ENCODE measurements at places on chromosomes 1 and 21.

DNA sequence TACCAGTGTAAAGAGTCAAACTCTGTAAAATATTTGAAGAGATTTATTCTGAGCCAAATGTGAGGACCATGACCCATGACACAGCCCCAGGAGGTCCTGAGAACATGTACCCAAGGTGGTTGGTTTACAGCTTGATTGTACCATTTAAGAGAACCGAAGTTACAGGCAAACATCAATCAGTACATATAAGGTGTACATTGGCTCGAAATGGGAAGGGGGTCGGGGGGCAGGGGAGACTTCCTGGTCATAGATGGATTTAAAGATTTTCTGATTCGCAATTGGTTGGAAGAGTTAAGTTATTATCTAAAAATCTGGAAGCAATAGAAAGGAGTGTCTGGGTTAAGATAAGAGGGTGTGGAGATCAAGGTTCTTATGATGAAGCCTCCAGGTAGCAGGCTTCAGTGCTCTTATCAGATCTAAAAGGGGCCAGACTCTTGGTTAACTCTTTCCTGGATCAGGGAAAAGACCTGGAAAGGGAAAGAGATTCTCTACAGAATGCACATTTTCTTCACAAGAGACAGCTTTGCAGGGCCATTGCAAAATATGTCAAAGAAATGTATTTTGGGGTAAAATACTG is 47.5 kb upstream of the NTPCR start:
- no peak for DNase-seq

GRCh38 chr1:204711103-204711946 is 25.8 kb upstream of the LRRN2 start:
- DNase-seq, result no peak

DNA sequence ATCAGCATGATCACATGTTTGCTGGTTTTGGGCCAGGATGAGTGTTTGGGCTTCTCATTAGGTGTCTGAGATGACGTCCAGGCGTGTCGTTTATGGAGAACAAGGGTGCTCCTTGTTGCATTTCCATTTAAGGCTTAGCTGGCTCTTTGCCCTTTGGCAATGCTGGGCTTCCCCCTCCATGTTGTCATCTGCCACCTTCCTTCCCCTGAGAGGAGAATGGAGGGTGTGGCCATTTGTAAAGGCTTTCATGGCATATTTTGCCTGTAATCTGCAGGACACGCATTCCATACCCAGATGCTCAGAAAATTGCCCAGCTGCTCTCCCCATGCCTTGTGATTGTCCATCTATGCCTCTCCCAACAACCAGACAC is 27.7 kb downstream of the PKP1 start:
- DNase-seq, result no peak

GRCh38 chr1:165635823-165636222 is 4.8 kb downstream of the MGST3 start:
- DNase-seq, result no peak

DNA sequence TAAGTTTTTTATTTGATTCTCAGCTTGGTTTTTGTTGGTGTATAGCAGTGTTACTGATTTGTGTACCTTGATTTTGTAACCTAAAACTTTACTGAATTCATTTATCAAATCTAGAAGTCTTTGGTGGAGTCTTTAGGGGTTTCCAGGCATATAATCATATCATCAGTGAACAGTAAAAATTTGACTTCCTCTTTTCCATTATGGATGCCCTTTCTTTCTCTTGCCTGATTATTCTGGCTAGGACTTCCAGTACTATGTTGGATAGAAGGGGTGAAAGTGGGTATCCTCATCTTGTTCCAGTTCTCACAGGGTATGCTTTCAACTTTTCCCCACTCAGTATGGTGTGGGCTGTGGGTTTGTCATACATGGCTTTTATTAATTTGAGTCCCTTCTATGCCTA is 23.6 kb upstream of the MAB21L3 start:
- DNase-seq, result no peak

DNA sequence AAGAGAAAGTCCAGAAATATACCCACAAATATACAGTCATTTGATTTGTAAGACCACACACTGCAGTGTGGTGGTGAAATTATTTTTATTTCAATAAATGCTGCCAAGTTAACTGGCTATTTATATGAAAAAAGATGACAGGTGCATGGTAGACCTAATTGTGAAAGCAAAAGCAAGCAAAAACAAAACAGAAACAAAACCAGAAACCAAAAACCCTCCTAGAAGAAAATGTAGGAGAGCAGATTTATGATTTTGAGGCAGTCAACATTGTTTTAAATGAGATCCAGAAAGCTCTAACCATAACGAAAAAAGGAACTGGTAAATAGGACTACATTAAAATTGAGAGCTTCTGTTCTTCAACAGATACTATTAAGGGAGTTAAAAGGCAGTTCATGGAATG is 303.6 kb downstream of the PRDM2 start:
- no peak for DNase-seq

DNA sequence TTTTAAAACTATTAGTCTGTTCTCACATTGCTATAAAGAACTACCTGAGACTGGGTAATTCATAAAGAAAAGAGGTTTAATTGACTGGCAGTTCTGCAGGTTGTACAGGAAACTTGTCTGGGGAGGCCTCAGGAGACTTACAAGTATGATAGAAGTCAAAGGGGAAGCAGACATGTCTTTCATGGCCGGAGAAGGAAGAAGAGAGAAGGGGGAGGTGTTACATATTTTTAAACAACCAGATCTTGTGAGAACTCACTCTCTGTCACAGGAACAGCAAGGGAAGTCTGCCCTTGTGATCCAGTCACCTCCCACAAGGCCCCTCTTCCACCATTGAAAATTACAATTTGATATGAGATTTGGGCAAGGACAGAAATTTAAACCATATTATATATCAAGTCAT is 55.9 kb downstream of the CLIC4 start:
- no peak for DNase-seq

GRCh38 chr1:10693497-10694273 is 102.8 kb downstream of the CASZ1 start:
- DNase-seq, result peak; percentile 12

DNA sequence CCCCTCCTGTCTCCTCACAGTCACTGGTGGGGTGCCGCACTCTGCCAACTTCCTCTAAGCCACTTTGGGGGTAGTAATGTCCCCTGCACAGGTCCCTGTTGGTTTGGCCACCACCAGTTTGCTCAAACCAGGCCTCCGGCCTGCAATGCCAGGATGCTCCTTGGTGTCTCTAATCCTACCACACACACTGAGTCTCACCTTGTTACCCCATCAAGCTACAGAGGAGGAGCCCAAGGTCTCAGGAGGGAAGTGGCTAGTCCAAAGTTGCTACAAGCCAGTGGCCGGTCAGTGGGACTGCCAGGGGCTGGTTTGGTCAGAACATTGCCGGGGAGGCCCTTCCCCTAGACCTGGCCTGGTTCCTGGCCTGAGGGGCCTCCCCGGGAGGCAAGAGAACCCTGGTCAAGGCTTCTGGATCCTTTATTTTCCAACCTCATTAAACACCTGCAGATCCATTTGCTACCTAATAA is 21.5 kb upstream of the LRP8 start:
- no peak for DNase-seq

GRCh38 chr1:151472856-151473731 is 13.8 kb upstream of the POGZ start:
- no peak for DNase-seq

DNA sequence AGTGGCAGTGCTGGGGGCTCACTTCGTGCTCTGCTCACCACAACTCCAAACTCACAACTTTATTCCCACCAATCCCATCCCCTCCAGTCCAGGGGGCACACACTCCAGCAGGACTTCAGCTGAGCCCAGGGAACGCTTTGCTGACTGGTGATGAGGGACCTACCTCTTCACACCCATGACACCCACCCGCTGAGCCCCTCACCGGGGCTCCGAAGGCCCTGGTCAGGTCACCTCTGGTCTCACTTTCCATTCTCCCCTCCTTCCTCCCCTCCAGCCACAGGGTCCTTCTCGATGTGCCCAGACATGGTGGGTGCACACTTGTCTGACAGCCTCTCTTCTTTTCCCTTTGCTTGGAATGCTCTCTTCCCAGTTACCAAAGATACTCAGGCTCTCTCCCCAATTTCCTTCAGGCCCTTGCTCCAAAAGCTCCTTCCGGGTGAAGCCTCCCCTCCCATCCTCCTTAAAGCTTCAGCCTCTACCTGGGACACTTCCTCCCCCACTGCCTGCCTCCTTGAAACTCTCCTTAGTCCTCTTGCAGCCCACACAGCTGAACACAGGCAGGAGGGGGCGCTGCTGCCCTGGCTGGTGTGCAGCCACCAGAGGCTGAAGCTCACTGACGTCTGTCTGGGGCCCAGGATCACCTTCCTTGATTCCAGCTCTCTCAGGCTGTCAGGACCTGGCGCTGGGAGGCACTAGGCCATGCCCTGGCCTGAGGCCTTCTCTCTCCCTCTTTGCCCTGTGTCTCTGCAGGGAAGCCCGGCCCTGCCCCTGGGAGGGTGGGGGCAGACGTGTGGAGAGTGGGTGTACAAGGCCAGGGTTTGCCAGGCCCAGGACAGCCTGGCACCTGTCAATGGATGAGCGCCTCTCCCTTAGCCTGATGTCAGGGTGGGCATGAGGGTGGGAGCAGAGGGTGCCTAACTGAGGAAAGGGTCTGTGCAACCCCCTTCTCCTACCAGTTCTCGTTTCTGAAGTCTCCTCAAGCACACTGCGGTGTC is 1.6 kb downstream of the KCNE1 start:
- no peak for DNase-seq

- DNase-seq, result no peak
These were observed 87.8 kb downstream of the GLUL start for GRCh38 chr1:182303778-182304177.

DNA sequence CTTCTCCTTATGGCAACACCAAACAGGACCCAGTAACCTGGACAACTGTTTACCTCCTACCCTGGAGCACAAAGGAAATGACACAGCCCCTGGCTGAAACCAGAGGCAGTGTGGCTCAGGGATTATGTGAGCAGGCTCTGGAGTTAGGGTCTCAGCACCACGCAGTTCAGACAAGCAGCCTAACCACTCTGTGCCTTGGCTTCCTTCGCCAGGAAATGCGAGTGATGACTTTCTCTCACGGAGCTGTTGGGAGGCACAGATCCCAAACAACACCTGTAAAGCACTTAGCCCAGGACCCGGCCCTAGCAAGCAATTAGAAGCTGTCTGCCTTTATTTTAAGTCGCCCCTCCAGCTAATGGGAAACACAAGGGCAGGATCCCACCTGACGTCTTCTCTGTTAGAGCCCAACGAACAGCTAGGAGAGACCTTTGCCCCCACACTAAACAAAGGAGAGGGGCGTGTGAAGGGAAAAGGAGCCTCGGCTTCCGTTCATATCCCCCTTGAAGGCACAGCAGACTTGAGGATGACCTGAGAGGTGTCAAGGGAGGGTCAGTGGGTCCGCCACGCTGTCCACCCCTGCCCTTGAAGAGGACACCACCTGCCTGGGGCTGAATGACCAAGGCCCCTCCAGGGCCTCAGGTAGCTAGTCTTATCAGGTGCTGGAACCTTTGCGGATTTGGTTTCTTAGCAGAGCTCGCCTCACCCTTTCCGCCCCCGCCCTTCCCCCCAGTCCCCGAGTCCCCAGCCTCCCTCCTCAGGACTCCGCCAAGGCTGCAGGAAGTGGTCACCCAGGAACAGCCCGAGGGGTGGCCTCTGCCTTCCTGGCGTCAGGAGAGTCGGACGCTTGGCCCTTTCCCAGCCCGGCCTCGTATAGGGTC is 860 bp downstream of the TMEM63A start:
- peak; percentile 25 for DNase-seq

GRCh38 chr1:221900678-221901077 is 158.8 kb upstream of the DUSP10 start:
- no peak for DNase-seq

DNA sequence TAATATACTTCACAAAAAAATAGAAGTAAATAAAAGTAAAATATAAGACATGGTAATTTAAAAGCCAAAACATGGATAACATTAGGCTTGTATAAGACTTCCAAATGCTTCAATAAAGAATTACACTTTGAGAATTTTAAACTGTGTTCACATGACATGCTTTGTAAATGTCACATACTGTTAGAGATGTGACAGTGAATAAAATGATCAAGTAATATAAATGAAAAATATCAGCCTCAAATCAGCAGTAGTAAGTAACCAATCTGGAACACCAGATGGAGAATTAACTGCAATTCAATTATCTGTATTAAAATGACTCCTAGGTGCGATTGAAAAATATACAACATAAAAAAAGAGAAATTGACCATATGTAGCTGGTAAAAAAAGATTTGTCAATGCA is 1260.8 kb downstream of the BRINP3 start:
- no peak for DNase-seq

GRCh38 chr1:14435368-14436023 is 163.0 kb upstream of the KAZN start:
- DNase-seq, result no peak

- no peak for DNase-seq
These were observed 118.2 kb upstream of the HOOK1 start for GRCh38 chr1:59696421-59697115.

GRCh38 chr1:19507516-19507915 is 22.2 kb upstream of the CAPZB start:
- DNase-seq, result no peak

DNA sequence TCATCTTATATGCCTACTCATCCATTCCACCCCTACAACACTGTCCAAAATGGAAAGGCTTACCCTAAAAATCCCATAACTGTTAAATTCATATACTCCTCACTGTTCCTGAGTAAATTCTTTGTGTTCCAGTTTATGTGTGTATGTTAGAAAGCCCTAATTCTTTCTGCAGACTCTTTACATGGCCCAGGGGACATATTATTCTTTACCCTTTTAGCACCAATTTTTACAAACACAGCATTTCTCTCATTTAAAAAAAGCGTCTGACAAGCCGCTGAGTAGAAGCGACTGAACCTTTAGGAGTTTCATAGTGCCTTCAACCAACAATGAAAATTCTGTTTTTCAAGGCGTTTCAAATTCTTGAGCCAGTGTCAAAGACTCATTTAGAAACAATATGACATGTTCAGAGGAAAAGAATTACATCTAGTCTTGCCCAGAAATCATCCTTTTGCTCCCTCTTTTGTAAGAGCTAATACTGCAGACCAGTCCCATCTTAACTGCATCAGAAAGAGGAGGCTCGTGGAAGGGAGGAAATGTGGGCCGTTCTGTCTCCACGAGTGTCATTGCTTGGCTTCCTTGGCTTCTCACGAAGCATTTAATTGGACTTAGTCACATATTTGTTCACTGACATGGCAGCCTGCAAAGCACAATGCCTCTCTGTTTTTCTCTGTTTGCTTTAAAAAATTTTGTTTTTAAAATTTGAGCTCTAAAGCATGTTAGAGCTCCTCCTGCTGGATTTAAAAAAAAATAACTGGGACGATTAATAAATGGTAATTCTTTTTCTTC is 21.3 kb upstream of the C1orf105 start:
- DNase-seq, result no peak

DNA sequence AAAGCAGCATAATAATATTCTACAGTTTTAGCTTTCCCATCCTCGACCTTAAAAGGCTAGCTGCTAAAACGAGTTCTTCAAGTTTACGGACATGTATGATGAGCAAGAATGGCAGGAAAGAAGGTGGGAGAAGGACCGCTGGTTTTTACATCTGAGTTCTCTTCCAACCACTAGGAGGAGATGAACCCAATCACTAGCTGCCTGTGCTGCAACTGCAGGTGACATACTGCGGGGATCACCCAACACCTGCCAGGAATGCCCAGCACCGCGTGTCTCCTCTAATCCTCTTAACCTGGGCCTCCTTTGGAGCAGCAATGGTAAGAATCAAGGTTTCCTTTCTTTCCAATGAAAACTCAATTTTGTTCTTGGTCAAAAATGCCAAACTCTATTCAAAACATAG is 23.5 kb downstream of the TOR3A start:
- no peak for DNase-seq

GRCh38 chr1:228222548-228222947 is 14.7 kb downstream of the OBSCN start:
- no peak for DNase-seq

Measured in activated CD8-positive, alpha-beta memory T cell treated with anti-CD3 and anti-CD28 coated beads for 4 hours (primary cell).